ENCODE measurements at places on chromosomes 12 and 14.

DNA sequence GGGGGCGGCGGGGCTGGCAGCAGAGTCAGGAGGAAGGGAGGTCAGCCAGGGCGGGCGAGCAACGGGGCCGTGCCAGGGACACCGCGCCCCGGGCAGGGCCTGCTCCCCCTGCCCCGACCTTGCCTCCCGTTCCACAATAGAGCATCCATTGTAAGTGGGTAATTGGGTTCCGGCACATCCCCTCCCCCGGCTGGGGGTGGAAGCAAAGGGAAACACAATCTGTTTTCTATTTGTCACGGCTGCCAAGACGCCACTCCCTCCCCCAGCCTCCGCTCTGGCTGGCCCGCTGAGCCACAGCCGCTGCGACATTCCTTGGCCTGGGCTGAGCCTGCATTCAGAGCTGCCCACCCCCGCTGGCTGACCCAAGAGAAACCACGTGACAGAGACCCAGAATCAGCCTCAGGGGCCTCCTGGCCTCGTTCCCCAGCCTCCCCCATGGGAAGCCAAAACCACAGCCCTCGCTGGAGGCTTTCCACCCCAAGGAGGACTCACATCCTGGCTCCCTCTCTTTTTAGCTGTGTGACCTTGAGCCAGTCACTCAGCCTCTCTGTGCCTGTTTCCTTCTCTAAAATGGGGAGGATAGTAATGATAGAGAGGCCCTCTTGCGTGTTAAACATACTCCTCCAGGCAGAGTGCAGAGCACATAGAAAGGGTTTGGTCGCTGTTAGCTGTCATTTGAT lies 117.6 kb downstream of the SCARB1 start:
- DNase-seq, result peak; percentile 97

GRCh38 chr14:69181491-69181890 lies 9.8 kb upstream of the EXD2 start:
- DNase-seq, result peak; percentile 13

DNA sequence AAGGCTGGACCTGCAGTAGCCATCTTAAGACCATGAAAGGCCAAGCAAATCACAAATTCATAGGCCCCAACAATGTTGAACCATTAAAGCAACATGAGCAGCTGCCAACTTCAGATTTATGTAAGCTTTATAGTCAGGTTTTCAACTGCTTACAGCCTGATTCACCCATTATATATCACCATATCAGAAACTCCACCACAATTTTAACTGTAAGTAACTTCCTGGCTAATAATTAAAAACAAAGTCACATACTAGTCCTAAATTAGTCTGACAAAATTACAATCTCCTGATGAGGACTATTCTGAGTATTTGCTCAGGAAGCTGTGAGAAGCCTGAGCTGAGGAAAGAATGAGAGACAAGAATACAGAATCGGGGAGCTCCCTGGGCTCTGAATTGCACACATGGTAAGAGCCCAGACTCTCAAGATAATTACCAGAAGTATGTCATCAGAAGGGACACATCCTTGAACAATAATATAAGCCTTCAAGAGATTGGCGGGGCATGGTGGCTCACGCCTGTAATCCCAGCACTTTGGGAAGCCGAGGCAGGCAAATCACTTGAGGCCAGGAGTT lies 55.1 kb downstream of the NUMB start:
- DNase-seq, result no peak

DNA sequence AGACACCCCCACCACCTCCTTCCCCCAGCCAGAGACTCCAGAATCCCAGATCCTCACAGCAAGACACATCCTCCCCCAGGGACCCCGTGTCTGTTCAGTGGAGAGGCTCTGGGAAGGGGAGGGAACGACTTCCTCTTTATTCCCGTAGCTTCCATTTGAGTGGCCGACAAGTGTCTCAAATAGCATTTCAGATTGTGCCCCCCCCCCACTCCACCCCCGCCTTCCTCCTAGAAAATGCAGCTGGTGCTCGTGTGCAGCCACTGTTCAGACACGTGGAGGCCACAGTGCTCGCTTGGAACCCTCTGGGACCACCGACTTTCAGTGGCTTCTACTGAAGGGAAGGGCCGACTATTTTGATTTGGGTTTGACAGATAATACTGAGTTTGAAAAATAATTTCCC lies 14.3 kb downstream of the PPP2R5C start:
- no peak for DNase-seq

DNA sequence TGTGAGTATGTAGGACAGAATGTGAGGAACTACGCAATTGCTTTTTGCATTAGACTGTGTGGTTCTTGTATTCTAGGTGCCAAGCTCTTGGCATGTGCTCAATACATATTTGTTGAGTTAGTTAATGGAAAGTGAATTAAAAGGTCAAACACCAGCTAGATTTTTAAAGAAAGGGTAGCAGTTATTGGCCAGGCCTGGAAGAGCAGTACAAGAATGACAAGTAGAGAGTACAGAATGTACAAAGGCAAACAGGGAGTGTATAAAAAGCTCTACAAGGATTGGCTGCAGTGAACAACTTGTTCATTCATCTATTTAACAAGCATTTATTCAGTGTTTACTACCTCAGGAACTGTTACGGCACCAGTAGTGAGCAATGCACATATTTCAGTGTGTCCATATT lies 854.0 kb upstream of the SEL1L start:
- DNase-seq, result no peak

DNA sequence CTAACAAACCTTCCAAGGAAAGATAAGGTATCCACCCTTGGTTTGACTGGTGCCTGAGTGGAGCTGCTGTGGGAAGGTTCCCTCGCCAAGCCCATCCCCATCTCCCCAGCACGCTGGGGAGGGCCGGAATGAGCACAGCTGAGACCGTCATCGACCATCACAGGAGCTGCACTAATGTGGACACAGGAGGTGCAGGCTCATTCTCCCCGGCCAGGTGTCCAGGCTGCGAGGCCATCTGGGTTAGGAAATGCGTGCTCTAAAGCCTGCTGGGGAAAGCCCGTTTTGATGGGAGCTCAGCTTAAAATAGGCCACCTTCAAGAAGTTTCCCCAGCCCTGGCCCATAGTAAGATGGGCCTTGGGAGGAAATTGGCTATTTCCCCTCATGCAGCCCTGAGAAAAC lies 35.2 kb upstream of the FOXN3 start:
- no peak for DNase-seq

- no peak for DNase-seq
Measured at GRCh38 chr14:46322730-46323403, 328.7 kb downstream of the RPL10L start.

DNA sequence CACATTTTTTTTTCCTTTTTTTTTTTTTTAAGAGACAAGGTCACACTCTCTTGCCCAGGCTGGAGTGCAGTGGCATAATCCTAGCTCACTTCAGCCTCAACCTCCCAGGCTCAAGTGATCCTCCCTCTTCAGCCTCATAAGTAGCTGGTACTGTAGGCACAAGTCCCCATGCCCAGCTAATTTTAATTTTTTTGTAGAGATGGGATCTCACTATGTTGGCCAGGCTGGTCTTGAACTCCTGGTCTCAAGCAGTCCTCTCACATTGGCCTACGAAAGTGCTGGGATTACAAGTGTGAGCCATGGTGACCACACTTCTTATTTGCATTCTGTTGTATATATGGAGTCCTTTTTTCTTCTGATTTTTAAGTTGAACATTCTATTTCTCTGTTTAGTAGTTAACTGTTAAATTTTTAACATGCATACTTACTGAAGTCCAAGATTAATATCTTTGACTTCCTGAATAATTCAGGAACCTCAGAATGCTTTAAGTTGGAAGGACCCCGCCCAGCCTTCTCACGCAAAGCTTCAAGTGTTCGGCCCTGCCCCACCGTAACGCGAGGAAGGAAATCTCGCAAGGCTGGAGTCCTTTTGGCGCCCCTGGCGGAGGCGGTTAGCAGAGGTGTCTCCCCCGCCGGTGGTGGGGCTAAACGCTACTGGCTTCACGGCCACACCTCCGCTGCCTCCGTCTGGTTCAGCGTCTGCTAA lies 21.6 kb downstream of the SPATS2 start:
- no peak for DNase-seq
